ENCODE measurements at places on chromosomes 3 and 15.

DNA sequence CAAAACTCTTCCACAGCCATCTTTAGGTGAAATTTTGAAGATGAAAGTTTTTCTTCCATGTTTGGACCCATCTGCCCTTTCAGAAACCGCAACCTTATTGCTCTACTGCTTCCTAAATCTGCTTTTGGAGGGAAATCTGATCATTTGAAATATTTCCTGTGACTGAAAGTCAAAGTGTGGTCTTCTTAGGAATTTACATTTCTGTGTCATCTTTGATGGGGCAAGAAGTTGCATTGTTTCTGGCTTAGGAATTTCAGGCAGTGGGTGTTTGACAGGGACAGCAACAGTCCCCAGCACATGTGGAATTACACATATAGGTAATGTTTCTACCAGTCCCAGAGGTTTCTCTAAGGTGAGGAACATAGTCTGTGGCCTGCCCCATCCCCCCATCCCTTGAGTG is 5.3 kb upstream of the TYRO3 start:
- no peak for DNase-seq

GRCh38 chr3:194664857-194665256 is 7.1 kb downstream of the LSG1 start:
- DNase-seq: no peak

- no peak for DNase-seq
Measured at GRCh38 chr3:135329479-135329878, 534.4 kb downstream of the EPHB1 start.

- peak; percentile 44 for DNase-seq
Measured at GRCh38 chr15:48149858-48150257, 28.2 kb downstream of the MYEF2 start.

- no peak for DNase-seq
Measured at GRCh38 chr15:73889053-73889761, 15.8 kb downstream of the TBC1D21 start.

DNA sequence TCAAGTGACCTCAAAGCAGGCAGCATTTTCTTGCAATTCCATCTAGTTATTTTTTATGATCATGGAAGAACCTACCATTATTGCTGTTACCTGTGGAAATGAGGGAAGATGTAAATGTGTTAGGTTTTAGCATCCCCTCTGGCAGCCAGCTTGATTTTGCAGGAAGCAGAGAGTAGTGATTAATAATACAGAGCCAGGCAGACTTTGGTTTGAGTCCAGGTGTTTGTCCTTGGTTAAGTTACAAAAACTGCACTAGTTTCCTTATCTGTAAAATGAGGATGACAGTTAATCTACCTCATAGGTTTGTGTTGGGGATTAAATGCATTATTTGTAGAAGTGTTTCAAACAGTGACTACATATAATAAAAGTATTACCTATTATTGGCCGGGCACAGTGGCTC is 6.7 kb upstream of the ZNF621 start:
- no peak for DNase-seq

GRCh38 chr15:43918717-43919116 is 91.9 kb downstream of the WDR76 start:
- no peak for DNase-seq

- no peak for DNase-seq
Measured at GRCh38 chr3:127265581-127265981, 22.3 kb downstream of the PRR20G start.

- no peak for DNase-seq
Measured at GRCh38 chr3:125470671-125471070, 49.3 kb downstream of the SNX4 start.

DNA sequence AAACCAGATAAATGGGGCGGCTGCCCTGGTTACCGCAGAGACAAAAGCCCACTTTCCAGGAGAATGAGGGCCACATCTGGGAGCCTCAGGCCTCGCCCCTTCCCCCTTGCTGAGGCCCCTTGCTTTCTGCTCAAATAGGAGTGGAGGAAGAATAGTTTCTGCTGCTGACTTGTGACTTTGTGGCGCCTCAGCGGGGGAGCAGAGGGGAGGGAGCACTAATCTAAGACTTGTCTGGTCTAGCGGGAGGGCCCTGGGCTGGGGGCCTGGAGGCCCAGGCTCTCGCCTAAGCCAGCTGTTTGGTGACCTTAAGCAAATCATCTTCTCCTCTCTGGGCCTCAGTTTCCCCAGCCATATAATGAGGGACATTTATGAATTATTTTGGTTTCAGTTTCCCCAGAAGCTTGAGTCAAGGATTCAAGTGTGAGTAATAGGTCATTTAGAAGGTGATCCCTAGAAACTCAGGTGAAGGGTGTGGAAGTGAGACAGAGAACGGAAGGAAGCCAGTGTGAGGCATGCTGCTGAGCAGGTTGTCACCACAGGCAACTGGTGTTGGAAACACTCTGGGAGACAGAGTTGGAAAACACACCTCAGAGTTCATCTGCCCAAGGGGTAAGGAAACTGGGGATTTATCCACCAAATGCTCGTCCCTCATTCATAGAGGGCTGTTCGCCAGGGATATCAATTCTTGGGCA is 25.9 kb upstream of the SMAD3 start:
- DNase-seq: no peak

DNA sequence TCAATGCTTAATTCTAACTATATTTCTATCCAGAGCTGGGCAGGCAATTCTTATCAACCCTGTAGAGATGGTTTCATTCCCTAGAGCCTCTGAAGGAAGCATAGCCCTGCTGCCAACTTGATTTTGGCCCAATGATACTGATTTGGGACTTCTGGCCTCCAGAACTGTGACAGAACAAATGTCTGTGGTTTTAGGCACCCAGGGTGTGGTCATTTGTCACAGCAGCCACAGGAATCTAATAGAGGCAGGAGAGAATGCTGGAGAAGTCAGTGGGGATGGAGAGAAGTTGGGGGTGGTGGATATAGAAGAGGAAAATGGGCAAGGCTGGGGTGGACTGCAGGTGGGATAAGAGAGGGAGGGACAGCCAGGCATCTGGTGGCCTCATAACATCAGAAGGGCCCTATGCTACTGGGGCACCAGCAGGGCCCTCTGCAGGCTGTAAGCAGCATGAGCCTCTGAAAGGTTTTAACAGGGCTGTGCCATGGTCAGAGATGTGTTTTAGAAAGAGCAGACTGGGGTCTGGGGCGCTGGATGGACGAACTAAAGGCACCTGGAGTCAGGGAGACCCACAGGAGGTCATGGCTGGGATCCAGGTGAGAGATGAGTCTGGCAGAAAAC is 19.8 kb downstream of the MRPS11 start:
- DNase-seq: peak; percentile 11

- no peak for DNase-seq
Measured at GRCh38 chr3:65945480-65945879, 93.2 kb downstream of the MAGI1 start.

DNA sequence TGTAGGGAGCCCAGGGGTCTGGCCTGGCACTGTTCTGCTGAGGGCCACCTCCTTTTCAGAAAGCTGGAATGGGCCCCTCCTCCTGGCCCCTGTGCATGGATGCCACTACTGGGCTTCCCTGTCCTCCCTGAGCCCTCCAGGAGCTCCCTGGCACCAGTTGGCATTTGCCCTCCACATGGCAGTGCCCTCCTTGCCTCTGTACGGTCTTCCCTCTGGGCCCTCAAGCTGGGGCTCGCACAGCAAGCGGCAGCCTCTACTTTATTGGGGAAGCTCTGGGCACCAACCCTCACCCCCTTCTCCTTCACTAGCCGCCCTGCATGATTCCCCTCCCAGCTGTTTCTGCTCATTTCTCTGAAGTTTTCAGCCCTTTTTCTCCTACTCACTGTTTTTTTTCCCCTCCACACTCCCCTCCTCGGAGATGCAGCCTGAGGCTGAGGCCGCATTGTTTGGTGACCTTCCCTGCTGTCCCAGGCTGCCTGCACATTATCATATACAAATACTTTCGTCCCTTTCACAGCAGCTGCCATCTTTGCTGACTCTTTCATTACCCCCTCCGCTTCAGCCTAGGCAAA is 127.3 kb downstream of the EEFSEC start:
- DNase-seq: no peak
